ENCODE measurements at places on chromosomes 11 and 22.
A peak's percentile ranks its signal among the peaks of the same experiment; 100 is the strongest.

DNA sequence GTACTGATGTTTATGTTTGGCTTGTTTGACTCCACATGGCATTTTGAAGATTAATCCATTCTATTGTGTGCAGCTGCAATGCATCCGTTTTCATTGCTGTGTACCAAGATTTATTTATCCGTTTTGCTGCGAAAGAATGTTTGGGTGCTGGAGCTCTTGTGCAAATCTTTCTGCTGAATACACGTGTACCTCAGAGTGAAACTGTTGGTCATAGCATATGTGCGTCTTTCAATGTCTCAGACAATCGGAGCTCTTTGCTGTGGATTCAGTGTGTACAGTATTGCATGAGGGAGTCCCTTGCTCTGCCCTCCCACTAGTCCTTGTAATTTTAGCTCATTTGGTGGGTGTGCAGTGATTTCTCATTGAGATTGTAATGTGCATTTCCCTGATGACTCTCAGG, 545.4 kb downstream of the TBC1D22A start:
- no peak for DNase-seq

GRCh38 chr11:112751772-112752171, 209.4 kb upstream of the NCAM1 start:
- no peak for DNase-seq

DNA sequence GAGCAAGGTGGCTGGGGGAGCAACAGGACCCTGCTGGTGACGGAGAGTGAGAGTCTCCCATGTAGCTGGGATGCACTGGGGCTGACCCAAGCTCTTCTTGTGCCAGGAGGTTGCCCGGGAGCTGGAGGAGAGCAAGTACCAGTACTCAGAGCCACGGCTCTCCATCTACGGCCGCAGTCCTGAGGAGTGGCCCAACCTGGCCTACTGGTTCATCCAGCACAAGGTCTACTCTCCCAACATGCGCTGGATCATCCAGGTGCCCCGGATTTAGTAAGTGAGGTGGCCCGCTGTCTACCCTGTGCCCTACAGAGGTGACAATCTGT, 40.4 kb downstream of the AMPD3 start:
- DNase-seq = no peak

- DNase-seq = no peak
Measured at GRCh38 chr22:36419912-36420882, 32.4 kb upstream of the MYH9 start.

DNA sequence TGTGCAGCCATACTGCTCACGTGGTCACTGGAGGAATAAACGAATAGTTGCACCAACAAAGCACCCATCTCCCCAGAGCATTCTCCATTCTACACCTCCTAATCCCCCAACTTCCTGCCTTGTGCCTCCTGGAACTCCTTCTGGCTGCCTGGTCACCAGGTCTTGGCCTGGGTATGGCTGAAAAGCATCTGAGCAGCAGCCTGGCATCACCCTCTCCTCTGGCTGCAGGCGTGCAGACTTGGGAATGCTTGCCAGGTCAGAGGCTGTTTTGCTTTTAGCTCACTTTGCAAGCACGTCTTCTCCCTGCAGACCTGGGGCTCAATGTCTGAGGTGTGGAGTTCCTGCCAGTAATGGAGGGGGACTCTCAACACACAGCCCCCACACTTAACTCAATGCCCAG, 33.3 kb upstream of the KCNJ11 start:
- DNase-seq = no peak

GRCh38 chr11:72775288-72776110, 18.3 kb downstream of the STARD10 start:
- no peak for DNase-seq

GRCh38 chr11:11583801-11584529, 37.8 kb downstream of the GALNT18 start:
- DNase-seq = no peak

DNA sequence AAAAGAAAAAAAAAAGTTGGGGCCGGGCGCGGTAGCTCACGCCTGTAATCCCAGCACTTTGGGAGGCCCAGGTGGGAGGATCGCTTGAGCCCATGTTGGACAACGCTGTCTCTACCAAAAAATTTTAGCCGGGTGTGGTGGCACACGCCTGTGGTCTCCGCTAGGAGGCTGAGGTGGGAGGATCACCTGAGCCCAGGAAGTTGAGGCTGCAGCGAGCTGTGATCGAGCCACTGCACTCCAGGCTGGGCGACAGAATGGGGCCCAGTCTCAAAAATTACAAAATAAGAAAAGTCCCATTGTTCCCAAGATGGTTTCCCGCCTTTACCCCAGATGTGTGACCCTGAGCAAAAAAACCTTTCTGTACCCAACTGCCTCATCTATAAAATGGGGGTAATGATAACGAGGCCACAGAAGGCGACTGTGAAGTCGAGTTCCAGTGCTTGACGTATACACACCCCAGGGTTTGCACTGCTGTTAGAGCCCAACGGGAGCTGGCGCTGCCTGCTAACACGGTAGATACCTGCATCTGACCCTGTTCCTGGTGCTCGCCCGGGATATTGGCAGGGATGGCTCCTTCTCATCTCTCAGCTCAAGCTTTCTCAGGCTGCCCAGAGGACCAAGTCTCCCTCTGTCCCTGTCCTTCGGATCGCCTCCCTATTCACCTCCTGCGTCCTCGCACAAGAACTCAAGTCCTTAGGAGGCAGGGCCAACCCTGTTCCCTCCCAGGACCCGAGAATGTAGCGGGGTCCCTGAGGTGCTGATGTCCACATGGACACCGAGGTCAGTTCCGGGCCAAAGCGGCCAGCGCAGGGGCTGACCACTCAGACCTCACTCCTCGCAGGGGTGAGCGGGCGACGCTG, 1.1 kb upstream of the RPLP2 start:
- peak; percentile 69 for DNase-seq

DNA sequence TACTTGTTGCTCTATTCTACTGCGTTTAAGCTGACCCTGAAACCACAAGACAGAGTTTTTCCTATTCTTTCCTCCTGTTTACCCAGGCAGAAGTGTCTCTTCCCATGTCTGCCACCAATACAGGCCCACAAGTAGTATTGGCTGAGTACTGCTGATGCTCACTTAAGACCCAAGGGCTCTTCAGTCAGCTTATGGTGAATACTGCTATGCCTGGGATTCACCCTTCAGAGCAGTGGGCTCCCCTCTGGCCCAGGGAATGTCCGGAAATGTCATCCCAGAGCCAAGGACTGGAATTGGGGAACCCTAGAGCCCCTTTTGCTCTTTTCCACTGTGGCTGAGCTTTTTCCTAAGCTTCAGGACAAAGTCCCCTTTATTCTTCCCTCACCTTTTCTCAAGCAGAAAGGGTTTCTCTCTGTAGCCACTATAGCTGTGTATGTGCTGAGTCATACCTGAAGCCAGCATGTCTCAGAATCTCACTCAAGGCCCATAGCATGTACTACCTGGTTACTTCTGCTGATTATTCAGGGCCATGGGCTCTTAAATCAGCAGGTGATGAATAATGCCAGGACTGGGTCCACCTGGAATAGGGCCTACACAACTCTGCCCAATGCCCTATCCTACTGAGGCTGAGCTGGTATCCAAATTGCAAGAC, 745.8 kb upstream of the ANO5 start:
- DNase-seq = no peak

GRCh38 chr11:18969720-18970119, 30.5 kb upstream of the MRGPRX1 start:
- DNase-seq = no peak

- DNase-seq = no peak
Measured at GRCh38 chr11:76747153-76747914, 35.8 kb upstream of the TSKU start.

DNA sequence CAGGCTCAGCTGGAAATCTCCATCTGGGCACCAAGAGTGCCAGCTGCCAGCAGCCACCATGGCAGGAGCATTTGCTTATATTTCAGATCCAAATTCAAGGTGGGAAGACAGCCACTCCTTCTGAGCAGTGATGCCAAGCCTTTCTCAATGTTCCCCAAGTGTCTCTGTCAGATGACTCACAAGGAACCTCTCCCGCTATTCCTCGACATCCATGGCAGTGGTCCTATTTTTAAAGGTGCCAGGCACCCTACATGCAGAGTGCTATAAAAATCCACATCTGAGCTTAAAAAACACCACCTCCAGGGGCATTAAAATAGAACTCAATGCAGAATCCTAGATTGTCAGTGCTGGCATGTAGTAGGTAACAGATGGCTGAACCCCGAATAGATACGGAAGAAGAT, 112.1 kb downstream of the SLC1A2 start:
- DNase-seq = no peak

GRCh38 chr11:95415837-95416304, 184.9 kb upstream of the SESN3 start:
- no peak for DNase-seq

DNA sequence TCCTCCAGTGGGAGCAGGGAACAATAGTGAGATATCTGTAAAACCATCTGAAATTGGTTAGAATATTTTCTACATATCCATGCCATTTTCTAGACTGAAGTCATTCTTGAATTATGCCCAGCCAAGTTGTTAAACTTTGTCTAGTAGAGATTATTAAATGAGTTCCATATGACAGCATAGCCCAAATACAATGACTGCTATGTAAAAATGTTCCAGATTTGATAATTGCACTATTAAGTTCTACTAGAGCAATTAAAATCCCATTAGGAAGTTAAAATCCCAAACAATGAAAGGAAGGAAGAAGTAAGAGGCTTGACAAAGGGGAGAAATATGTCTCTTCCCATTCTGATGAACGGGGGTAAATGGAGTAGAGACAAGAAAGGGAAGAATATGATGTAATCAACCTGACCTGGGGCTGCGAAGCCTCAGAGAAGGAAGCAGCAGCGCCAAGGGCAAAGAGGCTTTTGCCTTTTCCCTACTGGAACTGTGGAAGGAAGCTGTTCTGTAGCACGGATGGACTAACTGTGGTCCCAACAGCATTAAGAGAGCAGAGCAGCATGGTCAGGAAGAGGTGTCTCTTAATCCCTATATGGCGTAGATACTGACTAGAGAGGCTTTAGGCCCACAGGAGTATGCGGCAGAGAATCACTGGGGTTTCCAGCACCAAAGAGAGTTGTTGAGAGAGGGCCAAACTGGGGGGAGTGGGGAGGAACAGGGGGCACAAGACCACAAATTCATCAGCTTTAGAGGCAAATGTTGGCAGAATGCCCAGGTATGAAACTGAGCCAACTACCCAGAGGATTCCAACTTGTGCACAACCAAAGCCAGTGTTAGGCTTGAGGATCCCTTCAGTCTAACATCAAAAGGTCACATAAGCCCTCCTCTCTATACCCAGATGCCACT, 26.7 kb downstream of the RRP8 start:
- DNase-seq = no peak

DNA sequence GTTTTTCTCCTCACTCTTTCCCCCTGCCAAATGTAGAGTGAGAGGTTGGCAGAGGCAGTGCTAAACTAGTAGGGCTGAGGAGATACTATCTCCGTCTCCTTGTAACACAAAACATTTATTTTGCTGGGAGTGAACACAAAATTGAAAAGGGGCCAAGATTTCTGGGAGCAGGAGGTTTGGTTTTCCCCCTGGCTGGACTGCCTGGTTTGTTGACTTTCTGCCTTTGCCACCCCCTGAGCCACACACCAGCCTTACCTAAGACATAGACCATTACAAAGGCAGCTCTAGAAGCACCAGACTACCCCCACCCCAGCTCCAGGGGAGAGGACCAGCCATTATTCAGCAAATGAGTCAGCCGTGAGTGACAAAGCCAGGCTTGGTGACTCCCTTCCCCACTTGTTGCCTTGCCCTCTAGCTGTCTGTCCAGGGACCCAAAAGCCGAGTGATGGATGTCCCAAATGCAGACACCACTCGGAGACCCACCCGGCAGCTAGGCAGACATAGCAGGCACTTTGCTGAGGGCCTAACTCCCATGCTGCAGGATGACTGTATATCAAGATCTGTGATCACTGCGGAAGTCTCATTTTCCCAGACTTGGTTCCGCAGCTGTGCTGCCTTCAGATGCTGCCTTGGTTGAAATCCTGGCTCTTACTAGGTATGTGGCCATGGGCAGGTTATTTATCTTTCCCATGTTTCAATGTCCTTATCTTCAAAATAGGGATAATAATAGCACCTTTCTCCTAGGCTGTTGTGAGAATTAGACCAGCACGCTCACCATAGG, 17.7 kb upstream of the CDON start:
- no peak for DNase-seq

DNA sequence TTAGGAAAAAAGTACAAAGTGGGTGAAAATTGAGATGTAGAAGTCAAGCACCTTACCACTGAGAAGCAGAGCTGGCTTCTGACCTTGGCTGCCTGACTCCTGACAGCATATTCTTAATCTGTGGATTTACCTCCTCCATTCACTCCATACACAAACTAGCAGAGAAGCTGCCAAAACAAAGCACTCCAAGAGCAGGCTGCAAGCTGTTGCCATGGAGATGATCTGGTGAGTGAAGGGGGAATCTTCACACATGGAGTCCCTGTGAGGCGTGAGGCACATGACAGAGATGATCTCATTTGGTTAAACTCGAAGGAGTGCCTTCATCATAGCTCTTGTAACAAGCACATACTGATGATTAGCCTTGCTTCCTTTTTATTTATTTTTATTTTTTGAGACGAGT, 16.1 kb downstream of the COMMD9 start:
- DNase-seq = no peak

- no peak for DNase-seq
Measured at GRCh38 chr22:49042066-49042465, 785.6 kb downstream of the BRD1 start.

GRCh38 chr11:102940714-102941588, 14.6 kb downstream of the MMP13 start:
- peak; percentile 68 for DNase-seq

GRCh38 chr22:27487600-27488452, 313.7 kb downstream of the MN1 start:
- no peak for DNase-seq

DNA sequence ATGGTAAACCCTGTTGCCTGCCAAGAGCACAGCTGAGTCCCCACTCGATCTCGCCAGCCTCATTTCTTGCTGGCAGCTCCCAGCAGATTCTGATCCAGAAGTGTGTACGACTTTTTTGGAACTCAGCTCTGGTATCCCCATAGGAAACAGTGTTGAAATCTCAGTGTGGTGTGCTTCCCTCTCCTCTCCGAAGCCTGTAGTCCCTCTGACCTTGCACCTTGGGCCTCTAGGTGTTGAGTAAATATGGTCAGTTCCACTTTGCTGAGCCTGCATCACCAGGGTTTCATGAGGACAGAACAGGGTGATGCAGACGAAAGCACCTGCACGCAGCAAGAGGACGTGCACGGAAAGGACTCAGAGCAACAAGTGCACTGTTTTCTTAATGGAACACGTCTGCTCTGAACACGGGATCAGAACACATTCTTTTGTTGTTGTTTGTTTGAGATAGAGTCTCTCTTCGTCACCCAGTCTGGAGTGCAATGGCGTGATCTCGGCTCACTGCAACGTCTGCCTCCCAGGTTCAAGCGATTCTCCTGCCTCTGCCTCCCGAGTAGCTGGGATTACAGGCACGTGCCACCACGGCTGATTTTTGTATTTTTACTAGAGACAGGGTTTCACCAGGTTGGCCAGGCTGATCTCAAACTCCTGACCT, 3.8 kb upstream of the CPT1A start:
- DNase-seq = no peak

GRCh38 chr22:40203572-40203971, 25.8 kb downstream of the TNRC6B start:
- DNase-seq = peak; percentile 38

- no peak for DNase-seq
Measured at GRCh38 chr11:128484172-128484571, 103.2 kb downstream of the ETS1 start.

All from activated CD4-positive, alpha-beta T cell treated with anti-CD3 and anti-CD28 coated beads, Interleukin-2, Interleukin-4, amounts not matched to agents 100 ng/mL and 50 ng/mL, durations not matched to agents 16 hours and 8 hours (primary cell).